Left renal cortex interstitium (tissue), 4 donors: ENCODE measurements at places on chromosomes 6 and 20. TPM values are rescaled to one million over a fixed set of nuclear protein-coding genes. Genes with fewer than 3 reads are reported as not detected.

DNA sequence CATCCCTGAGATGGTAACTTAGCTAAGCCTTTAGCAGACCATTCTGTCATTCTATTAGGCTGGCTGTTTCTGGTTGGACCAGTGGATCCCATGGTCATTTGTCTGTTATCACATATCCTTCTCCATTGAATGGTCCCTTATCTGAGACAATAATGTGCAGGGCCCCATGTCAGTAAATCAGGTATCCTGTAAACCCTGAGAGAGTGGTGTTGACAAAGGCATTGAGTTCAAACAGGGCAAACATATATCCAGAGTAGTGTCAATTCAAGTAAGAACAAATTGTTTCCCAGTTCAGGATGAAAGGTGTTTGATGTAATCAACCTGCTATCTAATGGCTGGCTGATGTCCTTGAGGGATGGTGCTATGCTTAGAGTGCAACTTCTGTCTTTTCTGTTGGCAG, 126.2 kb downstream of the LINC00237 start:
- no peak for DNase-seq

GRCh38 chr6:35436071-35436857, 15.9 kb upstream of the FANCE start:
- no peak for DNase-seq

DNA sequence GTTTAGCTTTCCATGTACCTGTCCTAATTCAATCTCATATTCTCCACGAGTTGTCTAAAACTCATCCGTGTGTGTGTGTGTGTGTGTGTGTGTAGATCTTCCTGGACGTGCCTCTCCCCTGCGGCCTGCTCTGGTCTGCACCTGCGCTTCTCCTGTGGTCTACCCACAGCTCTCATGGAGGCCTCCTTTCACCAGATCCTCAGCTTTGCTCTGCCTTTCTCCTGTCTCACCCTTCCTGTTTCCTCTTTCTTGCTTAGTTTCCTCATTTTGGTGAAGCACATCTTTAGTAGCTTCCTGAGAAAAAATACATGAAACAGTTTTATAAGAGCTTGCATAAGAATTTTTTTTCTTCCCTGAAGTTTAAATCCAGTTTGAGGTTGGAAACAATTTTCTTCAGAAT, 18.1 kb downstream of the SLX4IP start:
- no peak for DNase-seq

The CLPSL2 gene
- not detected for polyA plus RNA-seq

GRCh38 chr20:10300582-10301446, 82.2 kb downstream of the SNAP25 start:
- no peak for DNase-seq

DNA sequence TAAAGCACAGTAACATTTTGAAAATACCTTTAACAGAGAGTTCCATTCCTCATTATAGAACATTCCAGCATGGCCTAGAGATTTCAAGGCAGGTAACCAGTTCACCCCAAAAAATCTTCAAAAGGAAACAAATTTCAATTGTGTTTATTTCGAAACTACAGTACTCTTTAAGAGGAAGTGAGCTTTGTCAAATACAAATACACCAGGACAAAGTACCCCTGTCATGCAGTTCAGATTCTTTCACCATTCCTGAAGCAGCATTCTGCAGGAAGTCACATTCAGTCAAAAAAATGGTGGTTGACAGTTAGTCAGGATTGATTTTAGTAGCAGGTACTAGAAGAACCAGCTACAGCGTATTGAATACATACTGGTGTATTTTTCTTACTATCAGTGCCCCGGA, 89.6 kb upstream of the RIN2 start:
- no peak for DNase-seq

DNA sequence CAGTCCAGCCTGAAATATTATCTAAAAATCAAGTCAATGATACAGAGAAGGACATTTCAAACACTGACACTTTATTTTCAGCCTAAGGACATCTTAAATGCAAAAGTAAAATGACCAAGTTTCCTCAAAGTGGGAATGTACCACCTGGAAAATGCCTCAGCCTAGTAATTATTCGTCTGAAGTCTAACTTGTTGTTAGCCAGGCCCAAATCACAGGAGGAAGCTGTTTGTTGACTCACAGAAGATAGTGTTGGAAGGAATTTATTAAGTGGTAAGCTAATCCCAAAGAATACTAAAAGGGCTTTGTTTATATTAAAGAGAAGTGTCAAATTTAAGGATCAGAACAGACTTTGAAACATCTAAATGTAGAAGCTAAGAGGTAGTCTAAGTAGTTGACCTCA, 2.5 kb downstream of the PDE7B start:
- no peak for DNase-seq

The GSTA2 gene
- not detected for polyA plus RNA-seq

DNA sequence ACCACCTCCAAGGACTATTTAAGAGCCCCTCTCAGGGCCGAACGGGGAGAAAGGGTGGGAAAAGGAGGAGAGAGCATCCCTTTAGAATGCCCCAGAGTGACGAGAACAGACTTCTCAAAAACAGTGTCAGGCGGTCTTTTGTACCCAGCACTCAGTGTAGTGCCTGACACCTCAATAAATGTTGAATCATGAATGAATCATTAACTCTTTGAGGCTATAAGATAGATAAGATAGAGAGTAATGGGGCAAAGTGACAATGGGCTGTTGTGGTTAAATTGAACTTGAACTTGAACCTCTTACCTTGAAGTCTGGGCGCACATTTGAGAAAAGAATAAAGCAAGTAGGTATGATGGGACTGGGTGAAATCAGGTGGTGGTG, 7.4 kb downstream of the TCF21 start:
- no peak for DNase-seq

The EPPIN gene
- polyA plus RNA-seq, result 0.08 TPM

The SMPDL3A gene
- polyA plus RNA-seq, result 18.8 TPM

- DNase-seq, result no peak
These were observed 69.8 kb downstream of the ARID1B start for GRCh38 chr6:156846845-156847599.

The PI16 gene
- 4.2 TPM for polyA plus RNA-seq

DNA sequence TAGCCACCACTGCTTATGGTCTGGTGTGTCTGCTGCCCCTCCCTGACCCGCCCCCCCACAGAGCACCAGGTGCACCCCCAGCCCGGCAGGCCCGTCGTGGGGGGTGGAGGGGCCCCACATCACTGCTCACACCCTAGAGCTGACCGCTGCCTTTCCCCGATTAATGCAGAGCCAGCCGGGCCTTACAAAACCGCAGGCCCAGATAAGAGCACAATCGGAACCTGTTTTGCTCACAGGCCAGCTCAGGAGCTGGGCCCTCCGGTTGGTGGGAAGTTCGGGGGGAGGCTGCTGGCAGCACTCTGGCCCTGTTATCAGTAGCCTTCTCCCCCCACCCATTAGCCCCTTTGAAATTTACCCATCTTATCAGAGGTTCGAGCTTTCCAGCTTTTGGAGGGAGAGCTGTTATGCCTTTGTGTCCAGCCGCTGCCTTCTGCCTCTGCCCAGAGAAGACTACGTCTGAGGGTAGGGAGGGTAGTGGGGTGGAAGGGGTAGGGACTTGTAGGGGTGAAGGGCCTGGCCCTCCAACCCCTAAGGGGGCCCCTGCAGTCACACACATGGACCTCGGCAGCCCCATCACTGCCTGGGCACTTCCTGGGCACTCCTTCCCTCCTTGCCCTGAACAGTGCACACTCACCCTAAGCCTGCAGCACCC, 6.9 kb upstream of the SPDEF start:
- DNase-seq, result no peak

The ADGRF5 gene
- 27.7 TPM for polyA plus RNA-seq

- no peak for DNase-seq
These were observed 95.4 kb upstream of the FOXQ1 start for GRCh38 chr6:1216488-1216974.

The WRNIP1 gene
- polyA plus RNA-seq, result 52.3 TPM

- DNase-seq, result no peak
These were observed 124.2 kb downstream of the LRRC1 start for GRCh38 chr6:53918854-53919510.

DNA sequence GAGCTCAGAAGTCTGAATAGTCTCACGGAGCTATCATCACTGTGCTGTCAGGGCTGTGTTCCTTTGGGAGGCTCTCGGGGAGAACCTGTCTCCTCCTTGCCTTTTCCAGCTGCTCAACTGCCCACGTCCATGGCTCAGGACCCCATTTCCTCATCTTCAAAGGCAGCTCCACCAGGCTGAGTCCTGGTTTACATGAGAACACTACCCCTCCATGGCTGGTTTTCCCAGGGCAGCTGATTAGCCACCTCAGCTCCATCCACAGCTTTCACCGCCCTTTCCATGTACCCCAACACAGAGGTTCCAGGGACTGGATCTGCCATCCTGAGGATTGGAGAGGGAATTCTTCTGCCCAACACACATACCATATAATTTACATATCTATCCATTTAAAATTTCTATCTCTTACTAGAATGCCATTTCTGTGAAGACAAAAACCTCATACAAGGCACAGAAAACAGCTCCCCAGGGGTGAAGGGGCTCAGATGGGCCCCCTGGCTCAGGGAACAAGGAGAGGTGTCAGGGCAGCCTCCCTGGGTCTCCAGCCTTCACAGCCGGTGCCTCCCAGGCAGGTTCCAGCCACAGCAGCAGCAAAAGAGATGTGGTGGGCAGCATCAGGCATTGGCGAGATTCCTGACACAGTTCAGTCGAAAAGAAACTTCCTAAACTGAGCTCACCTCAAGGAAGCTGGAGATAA, 2.2 kb upstream of the RAET1E start:
- no peak for DNase-seq

DNA sequence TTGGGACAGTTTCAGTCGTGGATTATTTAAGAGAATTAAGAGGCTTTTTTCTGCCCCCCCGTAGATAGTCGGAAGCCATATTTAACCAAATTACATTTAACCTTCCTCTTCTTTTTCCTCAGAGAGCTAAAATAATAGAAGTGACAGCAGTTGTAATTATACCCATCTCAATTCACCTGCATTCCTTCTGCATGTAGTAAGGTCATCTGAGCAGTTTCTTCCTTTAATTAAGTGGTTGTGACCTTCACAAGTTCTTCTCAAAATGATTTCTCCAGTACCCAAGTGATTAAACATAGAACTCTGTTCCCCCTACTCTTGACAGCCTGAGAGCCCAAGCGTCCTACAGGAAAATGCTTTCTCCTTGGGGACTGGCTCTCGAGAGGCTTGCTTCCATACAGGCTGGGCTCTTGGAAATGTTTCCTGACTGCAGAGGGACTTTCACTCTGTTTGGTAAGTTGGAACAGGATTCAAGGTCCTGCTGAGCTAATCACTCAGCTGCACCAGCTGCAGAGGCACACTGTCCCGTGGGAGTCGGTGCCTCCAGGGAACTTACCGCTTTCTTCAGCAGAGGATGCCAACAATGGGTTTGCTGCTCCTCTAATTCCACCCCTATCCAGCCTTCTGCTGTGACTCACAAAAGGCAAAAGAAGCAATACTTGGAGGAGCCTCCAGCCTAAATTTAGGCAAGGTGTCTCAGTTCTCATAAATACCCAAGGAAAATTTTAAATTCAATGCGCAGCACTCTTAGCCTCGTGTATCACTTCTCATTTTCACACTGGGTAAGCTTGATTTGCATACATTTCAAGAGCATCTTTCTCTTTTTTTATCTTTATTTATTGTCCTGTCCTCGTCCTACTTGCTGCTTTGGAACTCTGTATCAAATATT, 414.9 kb downstream of the KIF16B start:
- no peak for DNase-seq

The MYH7B gene
- polyA plus RNA-seq, result 1.9 TPM

DNA sequence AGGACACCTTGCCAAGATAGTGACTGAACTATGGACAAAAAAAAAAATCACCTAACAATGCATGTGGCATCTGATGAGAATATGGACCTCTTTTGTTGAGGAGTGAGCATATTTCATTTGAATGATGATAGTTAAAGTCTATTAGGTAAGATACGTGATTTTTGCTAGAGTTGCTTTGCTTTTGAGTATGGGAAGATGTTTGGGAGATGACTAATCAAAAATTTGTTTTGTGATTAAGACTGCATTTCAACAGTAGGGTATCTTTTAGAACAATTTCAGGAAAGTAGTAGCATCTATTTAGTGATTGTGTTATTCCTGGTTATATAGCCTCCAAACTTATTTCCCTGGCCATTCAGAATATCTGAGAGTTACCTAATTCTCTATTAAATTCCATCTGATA, 878.6 kb upstream of the CITED2 start:
- DNase-seq, result no peak

- no peak for DNase-seq
These were observed 23.8 kb downstream of the SMLR1 start for GRCh38 chr6:130851026-130851425.

The RIPPLY2 gene
- polyA plus RNA-seq, result not detected

DNA sequence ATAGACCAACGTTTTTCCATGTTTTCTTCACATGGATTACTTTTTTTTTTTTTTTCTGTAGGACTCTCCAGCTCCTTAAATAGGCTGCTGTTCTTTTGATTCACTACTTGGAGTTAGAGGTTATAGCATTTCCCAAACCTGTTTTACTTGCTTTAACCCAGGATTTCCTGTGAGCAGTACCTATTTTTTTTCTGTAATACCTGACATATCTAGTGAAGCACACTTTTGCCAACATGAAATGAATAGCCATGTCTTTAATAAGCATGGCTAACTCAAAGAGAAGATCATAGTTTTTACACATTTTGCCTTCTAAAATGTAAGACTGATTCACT, 137.0 kb downstream of the FOXA2 start:
- DNase-seq, result no peak

The TFAP2D gene
- not detected for polyA plus RNA-seq
